ENCODE measurements at places on chromosomes 5 and 9.
A peak's percentile ranks its signal among the peaks of the same experiment; 100 is the strongest.

DNA sequence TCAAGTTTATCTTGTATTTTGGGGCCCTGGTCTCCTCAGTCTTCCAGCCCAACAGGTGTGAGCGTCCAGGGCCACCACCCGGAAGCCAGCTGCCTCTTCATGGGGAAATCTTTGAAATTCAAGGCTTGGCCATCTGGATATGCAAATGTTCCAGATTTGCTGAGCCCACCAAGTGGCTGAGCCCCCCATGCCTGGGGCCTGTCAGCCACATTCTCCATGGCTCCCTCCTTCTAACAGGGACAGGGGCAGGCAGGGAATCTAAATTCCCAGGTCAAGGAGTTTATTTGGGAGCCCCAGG is 14.2 kb upstream of the CXXC5 start:
- no peak for DNase-seq

DNA sequence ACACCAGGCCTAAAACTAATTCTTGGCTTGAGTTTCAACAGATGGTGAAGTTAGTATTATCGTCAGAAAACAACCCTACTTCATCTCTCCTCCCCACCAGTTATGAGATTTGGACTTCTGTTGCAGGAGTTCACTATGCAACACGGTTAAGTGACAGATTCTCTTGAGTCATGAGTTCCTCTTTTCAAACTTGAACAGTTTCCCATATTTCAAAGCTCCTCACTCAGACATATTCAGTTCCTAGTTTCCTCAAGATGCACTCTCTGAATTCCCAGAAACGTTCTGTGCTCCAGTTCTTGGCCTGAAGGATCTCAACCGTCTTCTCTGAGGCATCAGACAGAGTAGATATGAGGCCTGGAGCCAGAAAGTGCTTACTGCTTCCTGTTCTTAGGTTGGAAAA is 7.3 kb upstream of the PTGER4 start:
- no peak for DNase-seq

GRCh38 chr9:83986765-83987401 is 6.3 kb downstream of the RMI1 start:
- no peak for DNase-seq

- no peak for DNase-seq
Measured at GRCh38 chr9:99962680-99963261, 56.3 kb downstream of the STX17 start.

GRCh38 chr9:126696401-126697145 is 82.8 kb downstream of the LMX1B start:
- no peak for DNase-seq

DNA sequence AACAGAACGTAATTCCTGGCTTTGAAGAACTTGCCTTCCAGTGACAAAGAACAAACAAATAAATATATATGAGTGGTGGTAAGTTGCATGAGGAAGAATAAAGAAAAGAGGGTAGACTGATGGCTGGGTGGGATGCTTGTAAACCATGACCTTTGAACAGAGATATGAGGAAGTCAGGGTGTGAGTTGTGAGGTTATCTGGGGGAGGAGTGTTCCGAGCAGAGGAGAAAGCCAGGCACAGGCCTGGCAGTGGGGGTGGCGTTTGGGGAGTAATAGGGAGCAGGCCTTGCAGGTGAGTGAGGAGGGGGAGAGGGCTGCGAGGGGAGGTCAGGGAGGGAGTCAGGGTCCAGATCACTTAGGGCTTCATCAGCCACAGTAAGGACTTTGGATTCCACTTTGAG is 213.4 kb downstream of the PTTG1 start:
- DNase-seq: no peak

DNA sequence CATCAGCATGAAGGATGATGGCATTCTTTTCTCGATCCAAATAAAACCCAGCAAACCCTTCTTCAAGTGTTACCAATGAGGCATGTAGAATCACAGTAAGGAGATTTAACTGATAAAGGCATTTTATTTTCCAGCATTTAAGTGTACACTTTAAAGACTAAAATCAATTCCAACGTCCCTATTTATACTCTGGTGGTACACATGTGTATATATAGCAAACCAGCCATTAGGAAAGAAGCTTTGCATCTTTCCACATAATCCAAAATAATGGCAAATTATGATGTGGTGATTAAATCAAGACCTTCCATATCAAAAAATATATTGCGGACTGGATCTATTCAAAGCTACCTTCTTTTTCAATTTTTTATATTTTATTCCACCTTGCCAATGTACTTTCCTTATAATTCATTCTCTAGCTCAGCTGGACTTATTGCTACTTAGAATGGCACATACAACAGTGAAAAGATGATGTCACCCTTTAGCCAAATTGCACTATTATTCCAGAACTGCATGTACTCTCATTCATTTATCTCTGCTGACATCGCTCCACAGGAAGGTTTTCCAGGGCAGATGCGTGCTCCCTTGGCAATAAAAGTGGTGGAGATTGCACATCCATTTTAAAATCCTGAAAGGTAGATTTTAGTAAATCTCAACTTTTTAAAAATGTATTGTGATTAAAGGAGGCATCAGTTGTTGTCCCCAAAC is 63.3 kb upstream of the SLC30A5 start:
- DNase-seq: no peak

- DNase-seq: no peak
Measured at GRCh38 chr9:17574342-17574741, 4.5 kb upstream of the SH3GL2 start.

DNA sequence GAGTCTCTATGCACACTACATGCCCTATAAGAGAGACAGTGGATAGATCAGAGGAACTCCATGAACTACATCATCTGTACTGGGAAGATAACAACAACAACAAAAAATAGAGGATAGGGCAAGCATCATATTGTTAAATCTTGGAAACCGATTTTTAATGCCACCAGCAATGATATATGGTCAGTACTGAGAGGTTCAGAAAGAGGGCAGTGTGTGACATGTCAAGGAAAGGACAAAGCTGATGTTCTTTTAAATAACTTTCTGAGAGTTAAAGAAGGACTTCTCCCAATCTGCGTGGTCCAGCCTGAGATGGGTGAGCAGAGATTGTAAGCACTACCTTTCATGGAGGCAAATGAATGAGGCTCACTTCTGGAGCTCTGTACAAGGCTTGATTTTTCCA is 62.0 kb upstream of the PHF24 start:
- DNase-seq: no peak

DNA sequence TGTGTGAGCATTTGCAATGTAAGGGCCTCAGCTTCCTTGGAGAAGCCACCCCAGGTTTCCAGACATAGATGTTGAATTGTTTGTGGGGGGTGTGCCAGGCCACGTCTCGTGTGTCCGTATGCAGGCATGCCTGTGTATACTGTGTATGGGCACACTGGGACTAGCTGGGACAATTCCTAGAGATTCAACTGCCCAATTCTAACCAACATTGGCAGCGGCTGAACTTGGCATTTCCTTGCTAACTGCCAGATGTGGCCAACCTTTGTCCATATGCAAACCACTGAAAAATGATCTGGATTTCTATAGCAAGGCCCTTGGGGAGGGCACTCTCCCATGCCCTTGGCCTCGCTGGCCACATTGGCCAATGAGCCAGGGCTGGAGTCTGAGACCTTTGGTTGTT is 50.3 kb downstream of the SAR1B start:
- DNase-seq: no peak

GRCh38 chr9:87606841-87607521 is 109.3 kb downstream of the DAPK1 start:
- no peak for DNase-seq

GRCh38 chr5:87243161-87243844 is 24.4 kb upstream of the RASA1 start:
- peak; percentile 16 for DNase-seq

GRCh38 chr5:169695919-169696490 is 58.9 kb downstream of the DOCK2 start:
- no peak for DNase-seq

- DNase-seq: no peak
Measured at GRCh38 chr5:123719004-123719403, 207.0 kb downstream of the CSNK1G3 start.

- no peak for DNase-seq
Measured at GRCh38 chr9:79155308-79155707, 416.5 kb upstream of the TLE4 start.

- DNase-seq: no peak
Measured at GRCh38 chr5:126995039-126995438, 35.3 kb downstream of the MARCHF3 start.

- DNase-seq: no peak
Measured at GRCh38 chr9:83991355-83991754, 10.8 kb downstream of the RMI1 start.

- DNase-seq: no peak
Measured at GRCh38 chr9:7979611-7980010, 180.0 kb upstream of the DMAC1 start.

DNA sequence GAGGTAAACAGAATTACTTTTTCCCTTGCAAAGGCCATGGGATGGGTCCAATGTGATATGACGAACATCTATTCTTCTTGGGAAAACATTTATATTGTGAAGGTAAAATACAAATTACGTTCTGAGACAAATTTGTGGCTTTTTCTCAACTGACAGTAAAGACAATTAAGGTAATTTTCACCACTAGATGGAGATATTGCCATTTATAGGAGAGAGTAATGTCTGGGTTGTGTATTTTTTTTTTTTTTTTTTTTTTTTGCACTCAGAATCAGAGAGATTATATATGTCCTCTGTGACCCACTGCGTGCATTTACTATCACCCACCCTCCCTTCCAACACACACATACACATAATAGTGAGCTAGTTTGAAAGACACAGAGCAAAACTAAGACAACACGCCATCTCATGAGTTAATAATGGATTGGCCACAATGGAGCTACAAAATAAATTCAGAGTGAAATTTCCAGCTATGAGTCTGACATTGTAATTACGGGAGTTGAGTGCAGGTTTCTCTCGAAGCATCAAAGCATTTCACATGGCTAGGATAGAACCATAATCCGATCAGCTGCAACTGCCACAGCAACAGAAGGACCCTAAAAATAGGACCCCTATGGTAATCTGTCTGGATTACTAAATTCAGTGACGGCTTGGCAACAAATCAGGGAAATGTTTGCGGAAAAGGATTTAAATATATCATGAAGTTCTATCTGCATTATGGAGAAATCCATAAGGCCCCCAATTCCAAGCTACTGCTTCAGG is 49.2 kb downstream of the ANXA1 start:
- DNase-seq: peak; percentile 7

DNA sequence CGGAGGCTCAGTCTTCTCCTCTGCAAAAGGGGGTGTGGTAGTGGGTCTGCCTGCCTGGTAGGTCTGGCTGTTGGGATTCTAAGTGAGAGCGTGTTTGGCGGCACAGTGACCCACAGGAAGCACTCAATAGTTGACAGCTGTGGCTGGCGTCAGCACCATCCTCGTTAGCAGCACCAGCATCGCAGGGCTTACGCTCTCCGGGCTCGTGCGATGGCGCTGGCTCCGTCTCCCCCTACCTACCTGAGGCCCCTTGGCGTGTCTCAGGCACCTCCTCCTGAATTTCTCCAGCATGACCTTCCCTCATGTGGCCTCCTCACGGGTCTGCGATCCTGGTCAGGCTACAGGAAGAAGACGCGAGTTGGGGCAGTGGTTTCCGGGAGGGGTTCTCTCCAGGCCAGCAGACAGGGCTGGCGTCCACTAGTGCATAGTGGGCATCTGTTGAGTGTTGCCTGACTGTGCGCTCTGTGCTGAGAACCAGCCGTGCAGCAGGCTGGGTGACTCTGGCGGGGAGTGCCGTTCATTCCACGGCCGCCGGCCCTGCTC is 66.9 kb downstream of the HMCN2 start:
- no peak for DNase-seq

DNA sequence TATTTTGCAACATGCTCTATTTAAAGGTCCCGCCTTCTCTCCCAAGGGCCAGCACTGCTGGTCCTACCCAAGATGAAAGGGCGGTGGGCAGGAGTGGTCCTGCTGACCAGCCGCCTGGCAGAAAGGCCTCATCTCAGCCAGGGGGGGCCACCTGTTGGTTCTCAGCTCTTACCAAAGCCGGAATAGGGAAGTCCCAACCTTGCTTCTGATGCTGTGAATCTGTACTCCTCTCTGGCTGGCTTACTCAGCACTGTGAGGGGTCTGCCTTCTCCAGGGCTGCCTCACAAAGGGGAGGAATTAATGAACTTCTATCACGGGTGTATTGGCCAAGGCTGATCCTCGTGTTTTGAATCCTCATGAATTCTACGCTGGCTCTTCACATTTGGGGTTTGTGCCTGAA is 13.6 kb upstream of the FAM240B start:
- no peak for DNase-seq

DNA sequence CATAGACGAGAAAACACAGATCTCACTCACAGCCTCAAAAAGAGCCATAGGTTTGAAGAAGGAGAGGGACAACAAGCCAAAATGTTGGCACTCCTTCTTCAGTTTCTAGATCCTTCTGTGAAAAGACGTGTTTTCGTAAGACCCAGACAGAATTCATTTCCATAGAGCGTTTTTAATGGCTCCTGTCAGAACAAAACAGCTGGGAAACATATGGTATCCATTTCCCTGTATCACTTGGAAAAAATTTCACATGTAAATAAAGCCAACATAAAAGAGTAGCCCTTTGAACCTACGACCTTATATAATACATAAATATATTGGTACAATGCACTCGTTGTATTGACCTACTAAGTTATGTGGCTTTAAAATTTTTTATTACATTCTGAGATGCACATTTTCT is 108.1 kb downstream of the SNCAIP start:
- DNase-seq: no peak

GRCh38 chr5:61519728-61520277 is 187.7 kb downstream of the ZSWIM6 start:
- no peak for DNase-seq

DNA sequence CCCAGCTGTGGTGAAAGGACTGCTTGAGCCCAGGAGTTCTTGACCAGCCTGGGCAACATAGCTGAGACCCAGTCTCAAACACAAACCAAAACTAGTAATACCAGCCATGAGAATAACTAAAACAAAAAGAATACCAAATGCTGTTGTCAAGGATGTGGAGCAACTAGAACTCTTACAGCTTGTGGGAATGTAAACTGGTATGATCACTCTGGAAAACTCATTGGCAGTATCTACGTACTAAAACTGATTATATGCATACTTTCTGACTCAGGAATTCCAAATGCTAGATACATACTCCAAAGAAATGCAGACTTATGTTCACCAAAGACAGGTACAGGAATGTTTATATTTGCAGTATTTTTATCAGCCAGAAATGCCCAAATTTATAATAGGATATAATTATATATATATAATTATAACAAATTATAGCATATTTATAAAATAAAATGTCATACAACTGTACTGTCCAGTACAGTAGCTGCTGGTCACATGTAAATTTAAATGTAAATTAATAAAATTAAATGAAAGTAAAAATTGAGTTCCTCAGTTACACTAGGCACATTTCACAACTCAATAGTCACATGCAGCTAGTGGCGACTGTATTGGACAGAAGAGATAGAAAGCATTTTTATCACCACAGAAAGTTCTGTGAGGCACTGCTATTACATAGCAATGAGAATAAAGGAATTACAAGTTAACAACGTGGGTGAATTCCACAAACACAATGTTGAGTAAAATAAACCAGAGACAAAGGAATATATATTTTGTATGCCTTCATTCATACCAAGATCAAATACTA is 118.5 kb downstream of the GNAQ start:
- DNase-seq: no peak

GRCh38 chr9:77475641-77476473 is 172.3 kb downstream of the GNA14 start:
- DNase-seq: no peak

- DNase-seq: no peak
Measured at GRCh38 chr9:30310711-30311110, 2073.7 kb upstream of the ACO1 start.

Measured in bone marrow (tissue), 2 donors.